ENCODE measurements at places on chromosomes 5 and 9.
A peak's percentile ranks its signal among the peaks of the same experiment; 100 is the strongest.

DNA sequence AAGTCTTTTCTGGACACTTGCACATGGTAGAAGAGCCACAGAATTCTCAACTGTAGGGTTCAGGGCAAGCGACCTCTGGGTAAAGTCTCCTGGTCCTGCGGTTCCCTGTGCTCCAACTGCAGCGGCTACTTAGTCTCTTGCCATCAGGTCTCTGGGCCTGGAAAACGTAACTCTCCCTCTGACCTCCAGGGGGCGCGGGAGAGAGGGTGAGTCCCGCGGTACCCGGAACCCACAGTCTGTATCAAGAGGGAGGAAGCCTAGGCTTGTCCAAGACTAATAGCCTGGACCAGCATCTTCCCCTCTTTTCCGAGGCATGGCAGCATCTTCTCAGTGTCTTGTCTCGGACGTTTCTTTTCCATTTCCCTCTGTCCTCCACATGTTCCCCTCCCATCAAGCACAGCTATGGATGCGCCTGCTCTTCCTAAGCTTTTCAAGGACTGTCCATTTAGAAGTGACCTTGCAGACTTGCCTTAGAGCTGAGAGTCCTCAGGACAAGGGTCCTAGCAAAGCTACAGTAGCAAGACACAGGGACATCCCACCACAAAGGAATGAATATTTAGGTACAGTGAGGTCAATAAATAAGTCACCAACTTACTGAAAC is 59.3 kb downstream of the FSTL4 start:
- DNase-seq: peak; percentile 15

DNA sequence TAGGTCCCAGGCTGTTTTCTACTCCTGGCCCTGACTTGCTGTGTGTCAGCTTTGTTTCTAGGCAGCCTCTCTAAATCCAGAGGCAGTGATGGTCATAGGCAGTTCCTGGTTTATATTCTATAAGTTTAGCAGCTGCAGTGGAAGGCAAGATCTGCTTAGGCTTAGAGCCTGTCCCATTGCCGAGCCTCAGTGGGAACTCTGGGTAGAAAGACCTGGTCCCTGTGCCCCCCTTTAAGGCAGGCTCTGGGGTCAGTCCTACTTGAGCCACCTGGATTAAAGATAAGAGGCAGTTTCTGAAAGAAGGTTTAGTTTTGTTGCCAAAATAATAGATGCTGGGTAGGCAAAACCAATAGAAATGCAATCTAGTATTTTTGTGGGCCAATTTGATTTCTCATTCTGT is 13.6 kb downstream of the MCCC2 start:
- no peak for DNase-seq

- DNase-seq: no peak
These were observed 27.4 kb downstream of the RCL1 start for GRCh38 chr9:4820168-4820567.

DNA sequence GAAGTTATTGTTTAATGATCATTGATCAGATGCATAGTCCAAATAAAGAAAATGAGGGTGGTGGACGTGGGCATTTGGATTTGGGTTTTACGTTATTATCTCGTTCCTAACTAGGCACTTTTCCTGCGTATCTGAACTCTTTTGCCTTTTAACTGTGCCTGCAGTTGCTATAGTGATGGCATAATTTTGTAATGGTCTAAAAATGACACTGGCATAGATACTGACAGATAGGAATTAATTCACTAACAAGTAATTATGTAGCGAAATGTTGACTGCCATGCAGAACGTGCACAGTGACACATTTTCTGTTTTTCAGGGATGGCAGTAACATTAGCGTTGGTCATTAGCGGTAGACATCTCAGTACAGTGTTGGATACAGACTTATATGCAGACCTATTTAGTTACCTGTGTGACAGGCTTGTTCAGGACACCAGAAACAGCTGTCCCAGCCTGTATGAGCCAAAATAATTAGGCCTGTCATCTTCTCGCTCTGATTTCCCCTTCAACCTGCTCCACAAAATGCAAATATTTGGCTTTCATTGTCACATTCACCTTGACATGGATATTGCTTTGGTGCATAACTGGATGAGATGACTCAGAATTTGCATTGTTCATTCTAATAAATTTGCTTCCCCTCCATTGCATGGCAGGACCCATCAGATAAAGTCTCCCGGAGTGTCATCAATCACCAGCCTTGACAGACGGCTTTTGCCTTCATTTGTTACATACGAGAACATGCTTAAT is 413.3 kb upstream of the IRX1 start:
- no peak for DNase-seq

- DNase-seq: no peak
These were observed 415.3 kb downstream of the MAN2A1 start for GRCh38 chr5:110104726-110105669.

- no peak for DNase-seq
These were observed 24.2 kb downstream of the ABO start for GRCh38 chr9:133250741-133251170.

Measured in CD14-positive monocyte (primary cell).